NCI-H2081 treated with DMSO at 0.1 percent for 48 hours (cell line): ENCODE measurements at places on chromosomes 2 and 18.

DNA sequence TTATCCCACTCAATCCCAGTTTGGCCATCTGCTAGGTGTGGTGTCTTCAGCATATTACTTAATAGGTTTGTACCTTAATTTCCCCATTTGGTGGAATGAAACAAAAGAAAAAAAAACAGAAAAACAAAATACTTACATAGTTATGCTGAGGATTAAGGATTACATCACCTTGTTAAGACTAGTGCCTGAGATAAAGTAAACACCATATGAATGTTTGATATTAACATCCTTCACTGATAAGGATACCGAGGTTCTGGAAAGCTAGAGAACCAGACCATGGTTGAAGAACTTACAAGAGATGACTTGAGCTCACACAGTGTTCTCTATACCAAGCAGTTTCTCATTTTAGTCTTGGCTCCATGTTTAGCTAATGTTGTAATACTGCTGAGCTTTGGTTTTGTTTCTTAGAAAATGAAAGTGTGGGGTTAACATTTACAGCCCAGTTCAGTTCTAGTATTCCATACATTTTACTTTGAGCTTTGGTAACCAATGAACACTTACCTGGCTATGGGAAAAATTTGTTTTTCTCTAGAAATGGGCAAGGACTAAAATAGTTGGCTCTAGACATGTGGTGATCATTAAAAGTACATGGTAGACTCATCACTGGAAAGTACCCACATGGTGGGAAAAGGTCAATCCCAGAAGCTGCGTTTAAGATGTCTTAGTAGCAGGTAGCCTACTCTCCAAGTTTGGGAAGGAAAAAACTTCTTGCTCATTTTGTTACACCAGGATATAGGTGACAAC is 5.8 kb upstream of the GPD2 start:
- DNase-seq, result no peak

DNA sequence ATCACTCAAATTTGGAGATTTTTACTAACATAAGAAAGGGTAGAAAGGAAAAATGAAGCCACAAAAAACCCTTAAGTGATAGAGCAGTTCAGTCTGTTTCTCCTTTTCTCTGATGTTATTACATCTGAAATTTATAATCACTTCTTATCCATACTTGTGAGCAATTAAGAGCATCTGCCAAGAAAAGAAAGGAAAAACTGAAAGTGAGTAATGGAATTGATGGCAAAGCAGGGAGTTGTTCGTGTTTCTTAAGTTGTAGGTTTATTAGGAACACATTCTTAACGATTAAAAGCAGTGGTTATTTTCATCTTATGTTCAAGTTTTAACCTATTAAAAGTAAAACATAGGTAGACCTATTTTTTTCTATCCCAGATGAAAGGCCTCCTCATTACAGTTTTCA is 277.7 kb downstream of the RND3 start:
- no peak for DNase-seq

GRCh38 chr18:48956356-48956755 is 5.6 kb upstream of the SMAD7 start:
- no peak for DNase-seq

GRCh38 chr2:229713371-229714079 is 830 bp downstream of the DNER start:
- no peak for DNase-seq

DNA sequence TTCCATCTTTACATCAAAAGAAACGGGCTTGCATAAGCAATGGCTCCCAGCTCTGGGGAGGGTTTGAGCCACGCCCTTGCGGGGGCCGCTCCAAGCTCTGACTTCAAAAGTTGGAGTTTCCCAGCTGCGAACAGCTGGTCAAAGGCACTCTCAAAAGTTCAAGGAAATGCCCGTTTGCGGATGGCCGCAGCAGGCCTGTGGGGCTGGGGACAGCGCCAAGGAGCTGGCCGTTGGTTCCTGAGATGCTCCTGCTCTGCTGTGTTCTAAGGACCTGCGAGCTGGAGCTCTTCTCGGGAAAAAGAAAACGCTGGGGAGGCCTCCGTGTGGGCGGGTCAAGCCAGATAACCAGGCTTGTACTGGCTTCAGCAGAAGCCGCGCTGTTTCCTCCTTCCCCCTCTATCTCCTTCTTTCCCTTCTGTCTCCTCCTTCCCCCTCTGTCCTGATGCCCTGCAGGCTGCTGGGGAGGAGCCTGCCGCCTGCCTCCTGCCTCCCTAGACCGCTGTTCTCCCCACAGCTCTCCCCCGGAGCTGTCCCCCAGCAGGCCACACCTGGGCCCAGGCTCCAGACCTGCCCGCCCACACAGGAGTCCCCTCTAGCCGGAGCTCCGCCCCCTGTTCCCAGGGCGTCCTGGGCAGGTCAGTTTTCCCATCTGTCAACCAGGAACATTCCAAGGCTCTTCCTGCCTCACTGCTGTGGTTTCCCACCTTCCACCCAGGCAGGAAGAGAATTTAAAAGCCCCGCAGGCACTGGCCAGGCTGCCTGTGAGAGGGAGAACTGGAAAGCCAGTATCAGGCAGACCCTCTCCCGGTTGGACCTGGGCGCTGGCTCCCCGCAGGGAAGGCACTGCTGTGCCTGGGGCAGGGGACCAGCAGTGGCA is 14.1 kb downstream of the KLF11 start:
- DNase-seq, result no peak

DNA sequence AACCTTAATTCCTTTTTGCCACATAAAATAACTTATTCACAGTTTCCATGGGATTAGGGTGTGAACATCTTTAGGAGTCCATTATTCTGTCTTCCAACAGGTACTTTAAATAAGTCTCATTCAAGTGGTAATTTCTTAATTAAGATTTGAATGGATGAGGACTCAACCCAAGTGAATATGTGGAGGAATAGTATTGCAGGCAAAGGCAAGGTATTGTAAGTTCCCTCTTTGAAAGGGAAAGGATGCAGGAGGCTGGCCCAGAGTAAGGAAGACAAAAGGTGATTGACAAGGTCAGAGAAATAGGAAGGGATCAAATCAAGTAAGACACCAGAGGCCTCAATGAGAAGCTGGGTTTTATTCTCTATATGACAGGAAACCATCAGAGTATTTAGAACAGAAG is 238.2 kb upstream of the RBMS1 start:
- no peak for DNase-seq

GRCh38 chr2:25251422-25252273 is 83.3 kb upstream of the POMC start:
- no peak for DNase-seq

DNA sequence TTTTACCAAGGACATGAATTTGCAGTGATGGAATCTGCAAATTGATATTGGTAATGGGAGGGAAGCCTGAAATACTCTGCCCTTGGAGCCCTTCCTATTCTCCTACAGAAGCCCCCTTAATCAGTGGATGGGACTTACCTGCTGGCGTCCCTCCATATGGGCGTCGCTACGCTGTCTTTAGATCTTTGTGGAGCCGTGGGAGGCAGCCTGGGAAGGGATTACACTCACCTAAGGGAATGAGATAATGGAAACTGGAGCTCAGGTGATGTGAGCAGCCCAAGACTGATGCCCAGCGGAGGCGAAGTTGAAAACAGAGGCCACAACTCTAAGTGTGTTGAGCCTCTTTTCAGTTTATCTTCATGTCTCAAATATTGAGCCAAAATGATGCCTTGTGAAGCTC is 306.6 kb downstream of the MYCN start:
- no peak for DNase-seq

- DNase-seq, result no peak
These were observed 382.2 kb downstream of the NBAS start for GRCh38 chr2:15178946-15179345.

DNA sequence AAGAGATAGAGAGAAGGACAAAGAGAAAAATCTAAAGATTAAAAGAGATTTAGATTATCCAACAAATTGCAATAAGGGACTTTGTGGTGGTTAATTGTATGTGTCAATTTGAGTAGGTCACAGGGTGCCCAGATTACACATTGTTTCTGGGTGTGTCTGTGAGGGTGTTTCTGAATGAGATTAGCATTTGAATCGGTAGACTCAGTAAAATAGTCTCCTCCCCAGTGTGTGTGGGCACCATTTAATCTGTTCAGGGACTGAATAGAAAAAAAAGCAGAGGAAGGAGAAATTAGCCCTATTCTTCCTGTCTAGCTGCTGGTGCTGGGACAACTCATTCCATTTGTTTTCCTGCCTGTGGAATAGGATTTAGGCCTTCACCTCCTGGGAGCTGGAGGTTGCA is 339.8 kb upstream of the EPHA4 start:
- DNase-seq, result no peak

GRCh38 chr2:161134547-161135518 is 25.4 kb upstream of the TANK start:
- DNase-seq, result no peak

GRCh38 chr2:28390241-28390745 is 2.4 kb upstream of the FOSL2 start:
- no peak for DNase-seq

GRCh38 chr2:138827426-138828054 is 47.4 kb upstream of the NXPH2 start:
- DNase-seq, result peak; percentile 64

- DNase-seq, result no peak
These were observed 20.6 kb downstream of the PAIP2B start for GRCh38 chr2:71206271-71206670.

GRCh38 chr2:231707625-231707926 is 749 bp upstream of the PTMA start:
- DNase-seq, result no peak

DNA sequence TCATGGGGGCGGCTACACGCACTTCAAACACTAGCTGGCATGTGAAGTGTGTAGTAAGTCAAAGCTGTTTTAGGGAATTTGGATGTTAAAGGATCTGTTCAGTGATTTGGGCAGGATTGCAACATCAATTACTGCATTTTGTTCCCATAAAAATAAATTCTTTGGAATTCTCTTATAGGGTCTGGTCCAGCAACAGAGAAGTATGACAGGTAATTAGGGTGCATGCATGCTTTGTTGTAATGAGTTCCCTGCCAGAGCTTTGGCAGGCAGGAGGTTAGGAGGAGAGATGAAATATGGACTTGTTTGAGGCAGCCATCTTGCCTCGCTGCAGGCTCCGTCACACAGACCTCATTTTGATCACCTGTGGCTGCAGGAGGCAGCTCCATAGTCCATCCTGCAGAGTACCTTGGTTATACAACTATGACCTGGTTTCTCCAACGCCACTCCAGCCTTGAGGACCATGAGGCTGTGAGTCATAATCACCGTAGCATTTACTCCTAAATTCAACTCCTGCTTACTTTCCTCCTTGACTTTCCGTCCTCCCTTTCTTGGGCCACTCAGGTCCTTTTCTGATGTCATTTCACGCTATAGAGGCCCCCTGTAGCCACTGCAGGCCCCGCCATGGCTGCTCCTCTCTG is 26.5 kb upstream of the EML4 start:
- DNase-seq, result no peak
